ENCODE measurements at places on chromosomes 4 and X.

GRCh38 chr4:89939546-89939945 is 44.9 kb downstream of the MMRN1 start:
- no peak for DNase-seq

GRCh38 chr4:155759372-155760252 is 791 bp downstream of the GUCY1B1 start:
- peak; percentile 25 for DNase-seq

DNA sequence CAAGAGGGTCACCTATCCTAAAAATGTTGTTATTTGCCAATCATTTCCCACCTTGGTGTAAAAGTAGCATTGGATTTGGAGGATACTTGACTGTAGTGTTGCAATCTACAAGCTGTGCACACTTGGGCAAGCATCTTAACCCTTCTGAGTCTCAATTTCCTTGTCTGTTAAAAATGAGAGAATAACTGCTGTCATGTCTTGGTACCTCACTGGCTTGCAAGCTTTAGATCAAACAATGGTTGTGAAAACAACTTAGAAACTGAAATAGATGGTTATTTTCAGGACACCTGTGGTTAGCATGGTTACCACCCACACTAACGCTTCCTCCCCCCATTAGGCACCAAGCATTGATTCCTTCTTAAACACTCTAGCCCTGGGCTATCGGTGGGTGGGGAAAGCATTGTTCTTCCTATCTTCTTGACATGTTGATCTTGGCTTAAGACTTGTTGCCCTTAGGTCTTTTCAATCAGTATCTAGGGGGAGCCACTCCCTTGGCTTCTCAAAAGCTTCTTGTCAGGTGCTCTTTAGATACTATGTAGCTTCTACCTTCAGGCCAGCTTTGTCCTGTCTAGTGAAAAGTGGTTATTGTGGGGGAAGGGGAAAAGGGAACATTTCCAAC is 10.6 kb upstream of the AMOT start:
- no peak for DNase-seq

GRCh38 chrX:10697616-10698317 is 77.4 kb upstream of the MID1 start:
- no peak for DNase-seq

DNA sequence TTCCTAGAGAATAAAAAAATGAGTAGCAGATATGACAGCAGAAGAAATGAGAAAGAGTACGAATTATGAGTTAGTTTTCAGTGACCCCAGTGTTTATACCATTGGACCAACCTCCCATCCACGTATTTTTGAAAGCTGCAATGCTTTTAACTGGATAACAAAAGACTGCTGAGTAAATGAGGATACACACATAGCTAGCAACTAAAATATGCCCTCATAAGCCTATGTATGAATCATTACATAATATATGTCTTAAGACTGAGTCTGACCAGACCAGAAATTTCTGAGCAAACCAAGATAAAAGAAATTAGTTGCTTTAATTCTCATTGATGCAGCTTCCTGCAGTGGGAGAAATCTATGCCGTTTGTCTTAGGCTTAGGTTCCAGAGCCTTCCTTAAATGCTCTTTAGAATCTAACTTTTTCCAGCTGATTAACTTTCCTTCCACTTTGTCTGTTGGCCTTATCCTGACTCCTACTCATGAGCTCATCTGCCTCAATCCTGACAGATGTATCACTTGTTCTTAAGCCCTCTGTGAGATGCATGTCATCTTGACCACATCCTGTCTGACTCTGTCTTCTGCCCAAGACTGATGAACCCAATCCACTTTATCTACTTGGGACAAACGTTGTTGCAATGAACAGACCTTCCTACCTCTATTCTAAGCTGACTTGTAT is 301.4 kb upstream of the AADAT start:
- no peak for DNase-seq

GRCh38 chr4:185235843-185236503 is 26.6 kb downstream of the SNX25 start:
- no peak for DNase-seq

DNA sequence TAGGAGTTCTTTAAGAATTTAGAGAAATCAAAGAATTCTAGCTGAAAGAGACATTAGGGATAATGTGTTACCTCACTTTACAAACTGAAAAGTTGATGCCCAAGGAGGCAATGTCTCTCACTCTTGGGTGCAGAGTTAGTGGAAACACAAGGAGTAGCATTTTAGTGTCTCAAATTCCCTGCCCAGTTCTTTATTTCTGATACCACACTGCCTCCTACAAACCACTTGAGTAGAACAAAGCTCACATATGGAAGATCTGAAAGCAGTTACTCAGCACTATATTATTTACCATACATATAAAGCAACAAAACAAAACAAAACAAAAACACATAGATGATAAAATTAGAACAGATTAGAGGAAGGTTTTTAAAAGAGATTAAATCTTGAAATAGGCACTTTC is 124.2 kb downstream of the REELD1 start:
- no peak for DNase-seq

GRCh38 chr4:20109391-20109790 is 142.3 kb upstream of the SLIT2 start:
- DNase-seq = no peak

DNA sequence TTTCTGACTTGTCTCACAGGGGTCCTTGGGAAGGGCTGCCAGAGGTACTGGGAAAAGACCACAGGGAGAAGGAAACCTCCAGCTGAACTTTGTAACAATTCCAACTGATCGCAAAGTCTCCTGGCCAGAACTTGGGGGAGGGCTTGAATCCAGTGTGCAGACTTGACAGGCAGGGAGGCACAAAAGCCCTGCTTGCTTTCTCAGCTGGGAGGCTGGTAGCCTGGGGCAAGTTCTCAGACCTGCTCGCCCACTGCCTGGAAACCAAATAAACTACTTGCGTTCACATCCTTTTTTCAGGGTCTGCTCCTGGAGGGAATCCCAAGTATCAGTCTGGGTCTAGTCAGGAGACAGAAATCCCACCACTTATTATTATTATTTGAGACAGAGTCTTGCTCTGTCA is 48.0 kb upstream of the CASK start:
- DNase-seq = no peak

- DNase-seq = no peak
Measured at GRCh38 chr4:5004496-5004895, 14.8 kb downstream of the CYTL1 start.

GRCh38 chrX:48972220-48973164 is 848 bp upstream of the KCND1 start:
- peak; percentile 24 for DNase-seq

Data from D721Med (cell line).